ENCODE measurements at places on chromosomes 3 and 15.

GRCh38 chr3:14900881-14901873 lies 46.2 kb upstream of the NR2C2 start:
- DNase-seq: no peak

- no peak for DNase-seq
Observed at GRCh38 chr3:59235634-59236012, 185.8 kb upstream of the CFAP20DC start.

DNA sequence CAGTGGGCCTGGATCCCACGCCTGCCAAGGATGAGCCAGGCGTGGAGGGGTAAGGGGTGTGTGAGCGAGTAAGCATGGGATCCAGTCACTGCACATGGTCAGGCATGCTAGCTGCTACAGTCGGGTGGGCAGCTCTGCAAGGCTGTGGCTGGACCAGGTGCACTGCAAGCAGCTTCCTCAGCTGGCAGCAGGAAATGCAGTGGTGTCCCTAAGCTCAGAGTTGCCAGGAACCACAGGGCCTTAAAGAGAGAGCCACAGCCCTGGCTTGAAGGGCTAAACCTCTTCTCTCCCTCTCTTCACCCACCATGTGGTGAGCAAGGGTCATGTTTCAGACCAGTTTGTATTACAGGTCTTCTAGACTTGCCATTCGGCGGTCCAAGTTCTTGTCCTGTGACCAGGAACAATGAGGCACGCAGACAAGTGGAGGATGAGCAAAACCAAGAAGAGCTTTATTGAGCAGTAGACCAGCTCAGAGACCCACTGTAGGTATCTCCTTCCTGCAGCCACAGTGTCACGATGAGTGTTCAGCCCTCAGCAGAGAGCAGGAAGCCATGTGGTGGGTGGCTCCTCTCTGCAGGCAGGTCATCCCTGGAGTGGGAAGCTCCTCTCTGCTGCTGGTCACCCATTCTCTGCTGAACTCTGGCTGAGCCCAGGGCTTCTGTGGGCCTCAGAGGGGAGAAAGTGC lies 511.9 kb downstream of the PYDC2 start:
- DNase-seq: no peak

- DNase-seq: no peak
Observed at GRCh38 chr15:41284427-41285177, 47.8 kb downstream of the OIP5 start.

All from CD4-positive, alpha-beta T cell treated with Interleukin-4 for 1 hour (primary cell).